Colonic mucosa (tissue), 4 donors: ENCODE measurements at places on chromosomes 12 and 14. TPM values are rescaled to one million over a fixed set of nuclear protein-coding genes. Genes with fewer than 3 reads are reported as not detected.

DNA sequence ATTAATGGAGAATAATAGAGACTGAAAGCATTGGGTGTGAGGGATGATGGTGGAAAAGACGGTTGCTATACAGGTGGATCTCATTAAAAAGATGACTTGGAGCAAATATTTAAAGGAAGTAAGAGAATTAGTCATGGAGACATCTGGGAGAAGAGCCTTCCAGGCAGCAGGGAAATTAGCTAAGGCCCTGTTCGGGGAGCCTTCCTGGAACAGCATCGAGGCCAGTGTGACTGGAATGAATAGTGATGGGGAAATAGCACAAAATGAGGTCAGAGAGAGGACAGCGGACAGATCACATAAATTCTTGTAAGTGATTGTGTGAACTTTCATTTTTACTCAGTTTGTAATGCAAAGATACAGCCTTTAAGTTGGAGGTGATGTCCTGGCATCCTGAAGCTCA lies 842.3 kb downstream of the SLC6A15 start:
- DNase-seq: peak; percentile 15

Gene ASCL1
- 0.53 TPM for total RNA-seq

GRCh38 chr12:21983095-21983494 lies 41.9 kb upstream of the ABCC9 start:
- DNase-seq: no peak

DNA sequence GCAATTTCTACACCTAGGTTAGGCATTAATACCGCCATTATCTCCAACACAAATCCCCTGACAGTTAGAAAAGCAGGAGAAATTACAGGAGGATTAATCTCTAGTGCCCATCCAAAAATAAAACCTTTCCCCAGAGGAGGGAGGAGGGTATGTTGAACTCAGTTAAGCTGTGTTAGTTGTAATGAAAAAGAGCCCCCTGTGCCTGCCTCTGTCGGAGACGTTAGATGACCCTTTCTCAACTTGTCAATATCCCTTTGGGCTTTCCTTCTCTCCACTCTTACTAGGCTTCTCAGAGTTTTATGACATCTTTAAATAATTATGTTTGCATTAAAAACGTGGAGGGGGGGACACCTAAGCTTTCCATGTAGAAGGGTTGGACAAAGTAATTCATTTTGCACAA lies 278.2 kb downstream of the PDZRN4 start:
- DNase-seq: no peak

DNA sequence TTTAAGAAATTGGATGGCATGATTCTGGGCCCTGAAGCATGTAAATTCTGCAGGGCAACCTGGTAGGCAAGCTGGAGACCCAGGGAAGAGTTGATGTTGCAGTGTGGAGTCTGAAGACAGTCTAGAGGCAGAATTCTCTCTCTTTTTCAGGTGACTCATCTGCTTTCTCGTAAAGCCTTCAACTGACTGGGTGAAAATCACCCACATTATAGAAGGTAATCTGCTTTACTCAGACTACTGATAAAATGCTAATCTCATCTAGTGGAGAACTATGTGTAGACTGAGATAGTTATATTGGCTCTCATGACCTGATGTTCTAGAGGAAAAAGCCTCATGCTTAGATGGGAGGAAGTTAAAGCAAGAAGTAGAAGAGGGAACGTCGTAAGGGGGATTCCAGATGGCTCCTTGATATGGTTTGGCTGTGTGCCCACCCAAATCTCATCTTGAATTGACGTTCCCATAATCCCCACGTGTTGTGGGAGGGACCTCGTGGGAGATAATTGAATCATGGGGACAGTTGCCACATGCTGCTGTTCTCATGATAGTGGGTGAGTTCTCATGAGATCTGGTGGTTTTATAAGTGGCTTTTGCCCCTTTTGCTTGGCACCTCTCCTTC lies 723.8 kb downstream of the BCL11B start:
- DNase-seq: no peak

GRCh38 chr12:102965281-102966155 lies 8.0 kb downstream of the ASCL1 start:
- no peak for DNase-seq

Gene CD163
- 14.4 TPM for total RNA-seq

GRCh38 chr14:61281186-61281947 lies at the start of gene TMEM30B:
TSS of gene TMEM30B (minus strand) at chr14:61281338. CDS start at chr14:61281147, 191 bp downstream.
- peak; percentile 95 for DNase-seq

Gene KRT86
- total RNA-seq: not detected

DNA sequence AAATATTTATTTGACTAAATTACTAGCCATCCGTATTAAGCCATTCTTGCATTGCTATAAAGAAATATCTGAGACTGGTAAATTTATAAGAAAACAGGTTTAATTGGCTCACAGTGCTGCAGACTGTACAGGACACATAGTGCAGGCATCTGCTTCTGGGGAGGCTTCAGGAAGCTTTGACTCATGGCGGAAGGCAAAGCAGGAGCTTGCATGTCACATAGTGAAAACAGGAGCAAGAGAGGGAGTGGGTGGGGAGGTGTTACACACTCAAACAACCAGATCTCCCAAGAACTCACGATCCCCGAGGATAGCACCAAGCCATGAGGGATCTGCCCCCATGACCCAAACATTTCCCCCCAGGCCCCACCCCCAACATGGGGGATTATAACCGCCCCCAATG lies 26.7 kb upstream of the RAB21 start:
- no peak for DNase-seq

GRCh38 chr14:34122081-34122480 lies 171.2 kb upstream of the EGLN3 start:
- no peak for DNase-seq

Gene SART3
- 41.1 TPM for total RNA-seq
